ENCODE measurements at places on chromosomes 12 and 14. TPM values are rescaled to one million over a fixed set of nuclear protein-coding genes. Genes with fewer than 3 reads are reported as not detected.

Gene BIN2
- total RNA-seq, result not detected

Gene PRPH
- total RNA-seq, result not detected

Gene GPR65
- total RNA-seq, result 0.07 TPM

Gene TGM1
- total RNA-seq, result 3.9 TPM

Gene BEST3
- total RNA-seq, result 0.18 TPM

Gene BEGAIN
- 0.46 TPM for total RNA-seq

Gene RPL10L
- total RNA-seq, result not detected
